Stimulated activated CD4-positive, alpha-beta T cell treated with anti-CD3 and anti-CD28 coated beads, TNF-alpha, amount 100 ng/mL, for 24 hours (primary cell): ENCODE measurements at places on chromosomes 2 and 18.

GRCh38 chr2:95122197-95122551 lies 566 bp upstream of the MRPS5 start:
- DNase-seq, result no peak

- no peak for DNase-seq
Measured at GRCh38 chr2:121947674-121948073, 192.2 kb downstream of the TSN start.

- DNase-seq, result no peak
Measured at GRCh38 chr2:7961550-7961949, 720.3 kb upstream of the ID2 start.

DNA sequence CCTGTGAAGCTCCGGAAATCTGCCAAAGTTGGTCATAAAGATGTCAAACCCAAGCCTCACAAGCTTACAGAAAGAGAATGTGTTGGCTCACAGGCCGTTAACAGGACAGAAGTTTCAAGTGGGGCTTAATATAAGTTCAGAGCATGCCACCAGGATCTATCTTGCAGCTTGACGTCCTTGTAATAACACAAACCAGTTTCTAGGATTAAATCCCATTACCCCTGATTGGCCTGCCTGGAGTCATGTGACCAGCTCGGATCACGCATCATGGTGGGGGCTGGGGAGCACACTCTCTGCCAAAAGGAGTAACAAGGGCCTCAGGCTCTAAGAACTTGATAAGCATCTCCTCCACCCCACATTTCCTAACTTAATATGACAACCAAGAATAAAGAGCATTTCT lies 38.9 kb upstream of the SCG2 start:
- DNase-seq, result no peak

DNA sequence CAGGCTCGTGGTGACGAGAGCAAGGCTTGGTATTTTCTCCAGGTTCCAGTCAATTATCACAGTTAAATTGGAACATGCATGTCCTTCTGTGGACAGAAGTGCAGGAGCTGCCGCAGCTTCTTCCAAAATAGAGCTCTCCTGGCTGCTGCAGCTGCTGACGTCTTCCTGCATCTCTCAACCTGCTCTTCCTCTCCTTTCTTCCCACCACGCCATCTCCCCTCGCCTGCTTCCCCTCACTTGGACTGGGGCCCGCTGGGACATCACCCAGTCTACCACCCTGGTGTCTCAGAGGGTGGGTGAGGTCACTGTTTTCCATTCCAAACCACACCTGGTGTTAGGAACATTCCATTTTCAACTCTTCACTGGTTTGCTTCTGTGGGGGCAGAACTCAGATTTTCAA lies 41.4 kb downstream of the SPP2 start:
- DNase-seq, result no peak

- no peak for DNase-seq
Measured at GRCh38 chr2:78465707-78466106, 559.8 kb upstream of the REG3G start.

GRCh38 chr2:102839668-102840388 lies 78.0 kb downstream of the TMEM182 start:
- no peak for DNase-seq

DNA sequence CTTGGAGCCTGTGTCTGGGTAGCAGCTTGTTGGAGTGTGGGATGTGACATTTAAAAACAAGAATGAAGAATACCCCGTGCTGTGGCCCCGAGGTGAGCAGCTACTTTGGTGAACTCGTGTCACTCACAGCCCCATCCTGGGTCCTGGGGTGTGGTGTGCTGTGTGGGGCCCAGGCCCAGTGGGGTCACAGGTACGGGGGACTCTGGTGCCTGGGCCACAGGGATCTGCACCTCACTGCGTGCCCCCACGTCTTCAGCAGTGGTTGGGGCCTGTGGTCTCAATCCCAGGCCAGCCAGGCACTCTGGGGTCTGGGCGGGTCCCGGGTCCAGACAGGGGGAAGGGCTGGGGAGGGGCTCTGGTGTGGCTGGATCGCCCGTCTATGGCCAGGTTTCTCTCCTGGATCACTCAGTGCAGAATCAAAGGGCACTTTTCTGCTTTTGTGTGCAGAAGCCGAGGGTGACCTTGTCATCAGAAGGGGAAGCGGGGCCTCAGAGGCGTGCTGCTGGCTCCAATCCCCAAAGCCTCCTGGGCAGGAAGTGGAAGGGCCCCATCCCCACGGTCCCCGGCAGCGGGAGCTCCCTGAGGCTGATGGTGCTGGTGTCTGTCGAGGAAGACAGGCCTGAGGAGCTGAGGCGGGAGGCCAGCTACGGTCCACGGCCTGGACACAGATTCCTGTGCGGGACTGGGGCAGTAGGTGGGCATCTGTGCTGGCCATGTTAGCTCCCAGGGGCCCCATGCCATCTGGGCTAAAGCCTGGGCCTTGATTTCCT lies 1.4 kb downstream of the GPR35 start:
- DNase-seq, result no peak

DNA sequence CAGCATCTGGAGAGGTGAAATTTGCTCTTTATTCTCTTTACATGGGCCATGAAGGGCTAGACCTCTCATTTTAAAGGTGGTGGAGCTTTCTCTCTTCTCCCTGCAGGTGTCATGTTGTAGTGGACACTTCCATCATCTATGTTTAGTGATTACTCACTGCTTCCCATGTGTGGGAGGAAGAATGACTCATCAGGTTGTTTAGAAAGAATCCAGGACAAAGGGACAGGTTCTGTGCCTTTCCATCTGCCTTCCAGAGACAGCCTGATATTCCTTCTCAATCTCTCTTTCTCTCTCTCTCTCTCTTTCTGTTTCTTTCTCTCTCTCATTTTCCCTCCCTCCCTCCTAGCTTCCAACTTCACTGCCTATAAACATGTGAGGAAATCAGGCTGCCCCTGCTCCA lies 38.7 kb downstream of the SCG2 start:
- DNase-seq, result no peak

DNA sequence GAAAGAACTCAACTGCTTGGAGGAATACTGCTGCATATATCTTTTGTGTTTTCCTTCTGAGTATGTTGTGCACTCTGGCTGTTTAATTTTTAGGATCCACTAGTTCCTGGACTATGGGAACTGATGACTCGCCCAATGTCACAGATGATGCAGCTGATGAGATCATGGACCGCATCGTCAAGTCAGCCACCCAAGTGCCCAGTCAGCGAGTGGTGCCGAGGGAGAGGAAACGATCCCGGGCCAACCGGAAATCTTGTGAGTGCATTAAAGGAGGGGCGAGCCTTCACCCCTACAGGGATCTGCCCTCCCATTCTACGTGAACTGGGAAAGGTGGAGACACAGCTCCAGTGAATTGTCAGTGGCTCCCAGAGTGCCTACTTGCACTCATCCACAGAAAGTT lies 59.6 kb downstream of the TPGS2 start:
- no peak for DNase-seq

DNA sequence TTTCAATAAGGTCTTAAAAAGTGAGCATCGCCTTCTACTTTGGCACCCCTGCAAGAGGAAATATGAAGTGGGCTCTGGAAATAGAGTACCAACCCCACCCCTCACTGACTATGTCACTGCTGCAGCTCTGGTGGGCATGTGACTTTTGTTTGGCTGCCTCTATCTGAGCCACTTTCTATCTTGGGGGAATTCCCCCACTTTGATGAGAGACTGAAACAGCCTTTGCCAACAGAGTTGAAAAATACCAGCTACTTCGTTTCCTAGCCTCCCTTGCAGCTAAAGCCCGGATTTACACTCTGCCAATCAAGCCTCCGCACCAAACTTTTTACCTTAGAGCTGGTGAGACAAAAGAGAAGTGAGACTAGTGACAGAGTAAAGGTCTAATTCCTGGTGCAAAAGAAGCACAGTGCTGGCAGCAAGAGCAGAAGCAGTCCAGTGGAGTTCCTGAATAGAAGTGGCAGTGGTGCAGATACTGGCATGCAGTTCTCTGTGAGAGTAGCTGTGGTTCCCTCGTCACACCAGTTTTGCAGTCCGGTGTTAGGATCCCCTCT lies 12.0 kb upstream of the GALNT14 start:
- DNase-seq, result no peak

- no peak for DNase-seq
Measured at GRCh38 chr18:26176134-26176533, 42.5 kb downstream of the PSMA8 start.

GRCh38 chr2:191922736-191923651 lies 76.1 kb upstream of the CAVIN2 start:
- no peak for DNase-seq

DNA sequence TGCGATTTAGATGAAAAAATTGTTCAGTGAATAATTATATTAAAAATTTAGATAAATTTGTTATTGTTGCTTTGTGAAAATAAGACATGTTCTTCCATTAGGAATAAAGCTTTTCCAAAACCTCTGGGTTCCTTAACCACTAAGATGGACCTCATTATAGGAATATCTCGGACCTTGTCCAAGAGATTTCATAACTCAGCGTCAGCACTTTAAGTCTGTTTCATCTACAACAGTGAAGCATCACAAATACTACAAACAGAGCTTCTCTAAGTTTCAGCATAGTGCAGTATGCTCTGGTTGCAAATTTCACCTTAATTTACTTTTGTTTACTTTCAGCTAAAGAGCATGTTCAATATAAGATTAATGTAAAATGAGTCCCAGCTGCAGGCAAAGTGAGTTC lies 150.3 kb downstream of the UBE2E3 start:
- no peak for DNase-seq

DNA sequence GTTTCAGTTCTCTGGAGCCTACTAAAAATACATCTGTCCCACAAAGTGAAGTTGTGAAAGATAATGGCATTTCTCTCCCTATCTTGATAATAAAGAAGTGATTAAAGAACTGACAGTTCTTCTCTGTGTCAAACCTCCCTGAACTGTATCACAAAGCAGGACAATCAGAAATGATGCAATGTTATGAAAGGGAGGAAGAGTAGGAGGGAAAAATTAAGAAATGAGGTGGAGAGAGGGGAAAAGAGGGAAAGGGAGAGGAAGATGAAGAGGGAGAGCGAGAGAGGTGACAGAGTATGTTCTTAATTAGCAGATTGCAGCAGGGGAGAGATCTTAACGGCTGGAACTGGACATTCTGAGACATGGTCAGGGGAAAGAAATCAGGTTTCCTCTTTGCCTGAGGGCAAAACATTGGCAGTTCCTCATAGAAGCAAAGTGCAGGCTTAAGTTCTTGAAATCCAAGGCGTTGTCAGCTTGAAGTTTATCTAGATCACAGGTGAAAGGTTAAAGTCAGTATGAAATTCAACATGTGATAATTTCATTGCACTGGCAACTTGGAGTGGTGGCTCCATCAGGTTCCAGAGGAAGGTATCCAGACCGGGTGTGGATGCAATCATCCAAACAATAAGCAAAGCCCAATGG lies 54.6 kb downstream of the RDH14 start:
- no peak for DNase-seq

DNA sequence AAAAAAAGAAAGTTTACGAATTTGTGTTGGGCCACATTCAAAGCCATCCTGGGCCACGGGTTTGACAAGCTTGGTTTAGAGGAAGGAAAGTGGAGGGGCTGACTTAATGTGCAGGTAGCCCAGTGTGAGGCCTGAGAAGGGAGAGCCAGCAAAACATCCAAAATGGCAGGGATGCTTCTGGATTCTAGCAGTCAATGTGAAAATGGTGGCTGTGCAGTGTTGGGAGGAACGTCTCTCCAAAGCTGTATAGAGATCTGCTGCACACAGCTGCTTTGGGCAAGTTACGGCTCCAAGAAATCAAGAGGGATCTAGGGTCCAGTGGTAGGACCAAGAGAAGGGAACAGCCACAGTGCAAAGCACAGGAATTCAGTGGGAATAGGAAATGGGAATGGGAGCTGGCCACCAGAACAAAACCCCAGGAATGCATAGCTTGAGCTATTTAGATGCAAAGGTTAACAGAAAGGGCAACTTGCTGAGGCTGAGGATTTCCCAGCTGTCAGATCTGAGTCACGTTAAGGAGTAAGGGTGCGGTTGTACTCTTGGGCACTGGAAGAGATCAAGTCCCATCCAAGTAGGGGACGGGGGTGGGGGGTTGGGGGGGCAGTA lies 70.6 kb downstream of the B3GNT2 start:
- DNase-seq, result no peak

GRCh38 chr2:234363011-234363487 lies 133.8 kb downstream of the ARL4C start:
- no peak for DNase-seq

GRCh38 chr2:72951303-72952095 lies 34.2 kb downstream of the EMX1 start:
- DNase-seq, result no peak

DNA sequence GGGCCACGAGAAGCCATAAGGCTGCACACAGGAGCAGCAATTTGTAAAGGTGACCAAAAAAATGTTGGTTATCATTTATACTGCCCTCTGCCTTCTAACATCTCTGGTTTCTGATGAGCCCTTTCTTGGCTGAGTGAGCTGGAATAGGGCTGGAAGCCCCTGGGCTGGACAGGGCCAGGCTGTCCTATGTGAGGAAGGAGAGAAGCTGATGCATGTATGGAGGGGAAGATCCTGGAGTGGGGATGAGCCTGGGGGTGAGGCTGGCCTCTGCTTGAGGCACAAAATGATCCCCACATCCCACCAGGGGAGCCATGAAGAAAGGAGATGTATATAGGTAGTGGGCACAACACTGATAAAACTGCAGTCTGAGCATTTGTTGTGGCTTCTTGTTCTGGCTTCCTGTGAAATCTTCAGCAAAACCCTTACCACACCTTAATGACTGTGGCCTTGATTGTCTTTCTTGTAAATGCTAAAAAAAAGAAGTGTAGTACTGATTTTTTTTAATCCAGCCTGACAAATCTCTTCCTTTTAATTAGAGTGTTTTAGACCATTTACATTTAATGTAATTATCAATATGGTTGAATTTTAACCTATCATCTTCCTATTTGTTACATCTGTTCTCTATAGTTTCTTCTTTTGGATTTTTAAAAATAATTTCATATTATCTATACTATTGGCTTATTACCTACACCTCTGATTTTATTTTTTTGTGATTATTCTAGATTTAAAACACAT lies 5.6 kb downstream of the SNED1 start:
- DNase-seq, result no peak

DNA sequence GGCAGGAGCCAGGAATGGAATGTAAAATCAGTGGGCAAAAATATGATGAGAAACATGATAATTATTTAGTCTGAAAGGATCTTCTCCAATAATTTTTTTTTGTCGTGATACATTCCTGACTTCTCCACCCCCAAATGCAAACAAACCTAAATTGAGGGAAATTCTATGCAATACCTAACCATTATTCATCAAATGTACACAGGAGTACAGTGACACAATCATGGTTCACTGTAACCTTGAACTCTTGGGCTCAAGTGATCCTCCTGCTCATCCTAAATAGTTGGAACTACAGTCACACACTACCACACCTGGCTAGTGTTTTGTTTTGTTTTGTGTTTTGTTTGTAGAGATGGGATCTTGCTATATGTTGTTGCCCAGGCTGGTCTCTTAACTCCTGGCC lies 46.5 kb downstream of the RAB10 start:
- DNase-seq, result no peak

DNA sequence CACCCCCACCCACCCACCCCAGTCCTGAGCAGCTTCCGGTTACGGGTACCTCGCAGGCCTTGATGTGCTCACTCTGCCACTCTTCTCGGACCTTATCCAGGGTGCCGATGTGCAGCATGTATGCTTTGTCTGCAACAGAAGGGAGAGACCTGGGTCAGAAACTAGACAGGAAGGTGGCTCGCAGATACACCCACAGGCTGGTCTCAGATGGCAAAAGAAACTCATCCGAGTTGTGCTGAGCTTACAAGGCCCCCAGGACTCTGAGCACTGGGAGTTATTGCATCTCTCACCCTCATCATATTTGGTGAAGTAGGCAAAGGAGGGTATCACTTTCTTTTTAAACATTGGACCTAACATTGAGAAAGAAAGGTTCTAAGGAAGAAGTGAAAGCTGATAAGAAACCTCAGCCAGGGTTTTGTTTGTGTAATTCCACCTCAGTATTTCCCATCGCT lies 30.6 kb upstream of the EPG5 start:
- DNase-seq, result peak; percentile 3
